ENCODE measurements at places on chromosomes 7 and 10.

DNA sequence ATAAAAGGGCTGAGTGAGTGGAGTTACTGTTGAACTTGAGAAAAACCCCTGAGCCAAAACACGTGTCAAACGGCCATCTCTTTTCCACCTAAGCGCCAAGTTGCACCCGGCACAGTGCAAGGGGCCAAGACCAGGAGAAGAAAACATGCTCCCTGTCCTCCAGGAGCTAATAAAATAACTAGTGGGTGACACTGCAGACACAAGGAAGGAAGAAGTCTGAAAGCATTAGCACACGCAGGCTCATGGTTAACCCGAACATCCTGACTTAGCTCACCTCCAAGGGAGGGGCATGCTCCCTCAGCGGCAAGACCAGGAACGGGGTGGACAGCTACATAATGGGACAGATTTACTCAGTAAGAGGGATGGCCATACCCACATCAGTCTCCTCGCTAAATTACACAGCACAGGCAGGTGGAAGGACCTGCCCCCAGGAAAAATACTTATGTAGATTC, 65.0 kb downstream of the PIP4K2A start:
- no peak for DNase-seq

- no peak for DNase-seq
These were observed 41.6 kb downstream of the NEBL start for GRCh38 chr10:20855398-20856038.

GRCh38 chr10:28939281-28940157, 262.2 kb downstream of the BAMBI start:
- DNase-seq: peak; percentile 77

DNA sequence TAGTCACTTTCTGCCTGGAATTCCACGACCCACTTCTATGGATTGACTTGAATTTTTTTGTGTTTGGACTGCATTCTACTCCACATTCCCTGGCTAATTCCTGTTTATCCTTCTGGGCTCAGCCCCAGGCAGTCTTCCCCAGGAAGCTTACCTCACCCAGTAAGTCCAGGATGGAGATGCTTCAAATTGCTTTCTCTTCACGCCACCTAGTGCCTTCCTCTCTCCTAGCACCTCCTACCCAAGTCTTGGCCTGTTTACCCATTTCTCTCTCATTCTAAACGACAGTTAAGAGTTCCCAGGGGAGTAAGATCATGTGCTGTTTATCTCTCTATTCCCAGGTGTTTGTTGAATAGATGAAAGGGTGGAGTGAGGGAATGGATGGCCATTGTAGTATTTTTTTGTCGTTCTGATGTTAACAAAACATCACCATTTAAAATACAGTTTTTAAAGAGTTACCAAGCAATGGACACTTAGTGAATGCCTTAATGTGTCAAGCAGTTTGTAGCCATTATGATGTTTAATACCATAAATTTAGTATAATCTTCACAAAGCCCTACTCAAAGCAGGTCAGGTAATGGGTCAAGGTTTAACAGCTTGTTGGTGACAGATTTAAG, 45.5 kb upstream of the TARP start:
- no peak for DNase-seq

DNA sequence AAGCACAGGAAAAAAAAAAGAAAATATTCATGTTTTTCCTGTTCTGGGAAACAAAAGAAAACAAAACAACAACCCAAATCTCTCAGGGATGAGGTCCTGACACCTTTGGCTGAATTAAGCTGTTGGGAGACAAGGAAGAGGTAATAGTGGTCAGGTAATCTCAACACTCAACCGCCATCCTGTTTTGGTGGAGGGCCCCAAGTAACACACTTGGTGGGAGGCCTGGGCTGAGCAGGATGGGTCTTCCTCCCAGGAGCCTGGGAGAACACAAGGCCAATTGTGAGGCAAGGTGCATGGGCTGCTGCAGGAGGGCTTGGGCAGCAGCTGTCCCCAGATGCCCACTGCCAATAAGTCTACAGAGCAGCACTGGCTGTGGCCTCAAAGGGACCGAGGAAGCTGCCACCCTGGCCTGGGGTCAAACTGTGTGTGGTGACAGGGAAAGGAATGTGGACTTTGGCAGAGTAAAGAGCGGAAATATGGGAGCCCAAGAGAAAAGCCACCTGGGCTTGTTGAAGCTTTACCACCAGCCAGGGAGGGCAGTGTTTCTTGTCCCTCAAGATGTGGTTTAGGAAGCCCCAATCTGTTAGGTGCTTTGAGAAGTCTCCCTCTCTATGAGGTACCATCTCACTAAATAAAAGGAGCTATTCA, 93.5 kb upstream of the SLC25A13 start:
- no peak for DNase-seq

DNA sequence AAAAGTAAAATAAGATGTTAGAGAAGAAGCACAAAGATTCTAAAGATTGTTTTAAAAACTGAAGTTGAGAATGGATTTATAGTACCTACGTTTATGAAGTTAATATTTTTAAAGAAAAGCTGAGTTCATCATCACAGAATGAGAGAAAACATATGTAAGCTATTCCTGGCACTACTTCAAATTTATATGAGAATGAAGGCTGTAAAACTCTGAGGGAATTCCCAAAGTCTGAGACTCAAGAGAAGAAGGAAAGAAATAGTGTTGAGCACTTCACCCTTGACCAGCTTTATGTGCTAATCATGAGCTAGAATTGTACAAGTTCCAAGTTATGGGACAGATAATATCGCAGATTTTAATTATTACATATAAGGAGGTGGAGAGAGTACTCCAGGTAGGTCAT, 323.7 kb upstream of the GNAI1 start:
- no peak for DNase-seq

DNA sequence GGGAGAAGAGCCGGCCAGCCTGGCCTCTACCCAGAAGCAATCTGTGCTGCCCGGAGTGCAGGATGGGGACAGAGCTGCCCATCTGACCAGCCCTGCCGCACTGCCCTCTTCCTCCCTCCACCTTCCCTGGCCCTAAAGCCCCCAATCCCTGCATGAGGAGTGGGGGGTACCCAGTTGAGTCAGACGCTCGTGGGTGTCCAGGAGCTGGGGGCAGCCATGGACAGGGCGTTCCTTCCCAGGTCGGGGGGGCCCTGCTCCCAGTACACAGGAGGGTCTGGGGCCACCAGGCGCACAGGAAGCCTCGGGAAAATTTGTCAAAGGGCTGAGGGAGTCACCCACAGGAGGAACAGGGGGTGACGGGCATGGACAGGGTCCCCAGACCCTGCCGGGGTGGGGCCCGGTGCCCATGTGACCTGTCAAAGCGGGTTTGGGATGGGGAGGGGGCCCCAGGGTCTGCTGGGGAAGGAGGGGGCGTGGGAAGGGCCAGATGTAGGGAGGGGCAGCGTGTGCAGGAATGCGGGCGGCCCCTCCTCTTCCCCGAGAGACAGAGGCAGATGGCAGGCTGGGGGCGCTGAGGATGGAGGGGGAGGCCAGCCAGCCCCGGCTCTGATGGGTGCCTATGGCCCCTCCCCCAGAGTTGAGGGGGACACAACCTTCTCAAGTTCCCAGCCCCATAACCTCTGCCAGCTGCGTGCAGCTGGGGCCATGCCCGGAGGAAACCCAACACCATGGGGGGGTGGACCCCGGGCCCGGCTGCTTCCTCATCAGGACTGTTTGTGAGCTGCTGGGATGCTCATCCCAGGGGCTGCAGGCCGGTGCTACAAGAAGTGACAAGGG, 21.5 kb upstream of the GRIFIN start:
- no peak for DNase-seq

DNA sequence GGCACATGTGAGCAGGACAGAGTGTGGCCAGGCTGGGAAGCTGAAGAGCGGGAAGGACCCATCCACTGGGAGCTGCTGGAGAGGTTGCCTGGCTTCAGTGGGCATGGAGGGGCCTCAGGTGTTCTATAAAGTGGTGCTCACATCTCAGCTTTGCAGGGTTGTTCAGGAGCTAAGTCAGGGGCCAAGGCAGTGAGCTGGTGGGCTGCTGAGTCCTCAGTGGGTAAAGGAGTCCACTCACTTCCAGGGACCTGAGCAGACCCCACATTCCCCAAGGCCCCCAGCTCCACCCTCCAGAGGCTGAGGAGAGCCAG, 28.8 kb upstream of the C10orf53 start:
- DNase-seq: no peak

- no peak for DNase-seq
These were observed 222.3 kb downstream of the SUGCT start for GRCh38 chr7:40356871-40357709.

- no peak for DNase-seq
These were observed 44.7 kb downstream of the RBM17 start for GRCh38 chr10:6133331-6134098.

DNA sequence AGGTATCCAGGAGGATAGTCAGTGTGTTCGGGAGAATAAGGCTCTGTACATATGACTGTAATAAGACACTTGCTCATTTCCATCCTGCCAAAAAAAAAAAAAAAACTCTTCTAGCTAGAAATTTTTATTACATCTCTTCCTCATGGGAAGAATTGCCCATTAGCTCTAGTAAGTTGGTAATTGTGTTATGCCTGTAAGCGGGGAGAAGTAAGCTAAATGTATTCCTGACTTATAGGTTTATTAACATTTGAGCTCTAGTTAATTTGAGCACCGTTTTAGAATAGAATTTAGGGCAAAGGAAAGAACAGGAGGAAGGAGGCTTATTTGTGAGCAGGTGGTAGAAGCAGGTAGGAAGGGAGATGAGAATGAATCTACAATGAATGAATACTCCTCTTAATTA, 1210.6 kb downstream of the SORCS1 start:
- no peak for DNase-seq

- DNase-seq: peak; percentile 97
These were observed 5.2 kb upstream of the CAMK2G start for GRCh38 chr10:73879296-73880173.

GRCh38 chr7:149325248-149325647, 63.3 kb downstream of the ZNF783 start:
- no peak for DNase-seq
